CD4-positive, CD25-positive, alpha-beta regulatory T cell (primary cell): ENCODE measurements at places on chromosomes 3 and 15.

- no peak for DNase-seq
These were observed 64.4 kb upstream of the PHLDB2 start for GRCh38 chr3:111794711-111795110.

DNA sequence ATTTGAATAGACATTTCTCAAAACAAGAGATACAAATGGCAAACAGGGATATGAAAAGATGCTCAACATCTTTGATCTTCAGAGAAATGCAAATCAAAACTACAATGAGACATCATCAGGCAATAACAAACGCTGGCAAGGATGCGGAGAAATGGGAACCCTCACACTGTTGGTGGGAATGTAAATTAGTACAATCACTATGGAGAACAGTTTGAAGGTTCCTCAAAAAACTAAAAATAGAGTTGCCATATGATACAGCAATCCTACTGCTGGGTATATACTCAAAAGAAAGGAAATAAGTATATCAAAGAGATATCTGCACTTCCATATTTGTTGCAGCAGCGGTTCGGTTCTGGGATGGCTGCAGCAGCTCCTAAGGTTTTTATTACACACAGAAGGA lies 16.8 kb upstream of the LARS2 start:
- DNase-seq = no peak

DNA sequence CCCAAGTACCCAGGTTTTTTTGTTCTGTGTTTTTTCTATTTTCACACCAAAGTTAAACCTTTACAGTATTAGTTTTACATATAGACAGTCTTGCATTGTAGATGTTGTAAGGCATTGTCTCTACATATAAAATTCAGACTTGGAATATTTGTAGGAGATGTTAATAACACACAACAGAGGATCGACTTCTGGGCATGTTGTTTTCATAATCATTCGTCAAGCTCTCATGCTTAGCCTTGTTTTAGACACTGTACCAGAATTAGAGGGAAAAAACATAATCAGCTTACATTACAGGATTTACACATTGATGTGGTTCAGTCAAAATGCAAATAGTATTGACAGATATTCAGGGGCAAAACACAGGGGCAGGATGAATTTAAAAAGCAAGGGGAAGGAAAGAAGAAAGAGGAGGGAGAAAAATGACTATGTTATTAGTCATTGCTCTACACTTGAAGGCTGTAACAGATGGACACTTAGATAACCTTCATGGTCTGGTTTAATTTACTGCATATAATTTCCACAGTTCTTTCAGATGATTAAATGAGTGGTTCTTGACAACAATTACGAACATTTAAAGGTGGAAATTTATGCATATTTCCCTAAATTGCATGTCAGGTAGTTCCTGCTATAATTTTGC lies 7.5 kb downstream of the CMSS1 start:
- DNase-seq = no peak

- DNase-seq = no peak
These were observed 317.0 kb downstream of the VGLL3 start for GRCh38 chr3:86673991-86674390.

- DNase-seq = no peak
These were observed 89.0 kb downstream of the IL20RB start for GRCh38 chr3:137046747-137047146.

- DNase-seq = no peak
These were observed 124.2 kb downstream of the EEFSEC start for GRCh38 chr3:128277378-128278069.

GRCh38 chr15:71707230-71708050 lies 102.9 kb upstream of the NR2E3 start:
- DNase-seq = no peak

DNA sequence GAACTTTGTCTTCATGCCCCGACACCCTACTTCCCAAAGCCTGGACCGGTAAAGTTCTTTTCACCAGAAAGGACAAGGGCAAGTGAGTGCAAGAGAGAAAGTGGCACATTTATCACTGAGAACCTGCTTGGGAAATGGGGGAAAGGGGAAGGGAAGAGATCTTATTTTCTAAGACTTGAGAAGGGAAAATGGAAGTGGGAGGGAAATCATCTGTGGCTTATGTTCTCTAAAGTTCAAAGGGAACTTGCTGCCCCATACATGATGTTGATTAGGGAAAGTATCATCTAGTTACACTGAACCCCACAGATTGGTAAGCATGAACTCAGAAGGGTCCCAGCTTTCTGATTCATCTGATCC lies 199.5 kb upstream of the LPP start:
- DNase-seq = no peak

GRCh38 chr3:183061391-183062172 lies 37.7 kb downstream of the MCCC1 start:
- no peak for DNase-seq

GRCh38 chr15:97115761-97116070 lies 785.2 kb downstream of the NR2F2 start:
- DNase-seq = no peak
